Neural crest cell (in vitro differentiated cells): ENCODE measurements at places on chromosomes 5 and 9. TPM values are rescaled to one million over a fixed set of nuclear protein-coding genes. Genes with fewer than 3 reads are reported as not detected.

DNA sequence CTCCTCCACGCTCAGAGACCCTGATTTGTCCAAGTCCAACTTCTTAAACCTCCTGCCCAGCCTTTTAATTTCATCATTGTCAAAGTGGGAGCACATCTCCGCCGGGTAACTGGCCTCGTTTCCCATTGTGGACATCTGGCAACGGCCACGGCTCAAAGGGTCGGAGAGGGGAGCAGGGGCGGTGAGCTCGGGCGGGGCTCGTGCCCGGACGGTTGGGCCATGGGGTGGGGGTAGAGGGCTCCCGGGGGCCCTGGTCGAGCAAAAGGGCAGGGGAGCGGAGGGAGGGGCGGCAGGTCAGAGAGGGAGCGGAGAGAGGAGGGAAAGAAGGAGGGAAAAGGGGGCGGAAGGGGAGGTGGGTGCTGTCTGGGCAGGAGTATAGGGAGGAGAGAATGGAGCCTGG is at the start of gene PPP3R2:
TSS of gene PPP3R2 (minus strand) at position 174 of the 400 bp plus-strand sequence. CDS start at position 126, 48 bp downstream.
- no peaks in the 10 kb centered on the region for H3K36me3 ChIP-seq
- no peaks in the 10 kb centered on the region for H3K4me1 ChIP-seq
- no peak within 1 kb of the TSS for H3K4me3 ChIP-seq
- H3K27me3 ChIP-seq = peaks cover 45% of the 10 kb centered on the region

DNA sequence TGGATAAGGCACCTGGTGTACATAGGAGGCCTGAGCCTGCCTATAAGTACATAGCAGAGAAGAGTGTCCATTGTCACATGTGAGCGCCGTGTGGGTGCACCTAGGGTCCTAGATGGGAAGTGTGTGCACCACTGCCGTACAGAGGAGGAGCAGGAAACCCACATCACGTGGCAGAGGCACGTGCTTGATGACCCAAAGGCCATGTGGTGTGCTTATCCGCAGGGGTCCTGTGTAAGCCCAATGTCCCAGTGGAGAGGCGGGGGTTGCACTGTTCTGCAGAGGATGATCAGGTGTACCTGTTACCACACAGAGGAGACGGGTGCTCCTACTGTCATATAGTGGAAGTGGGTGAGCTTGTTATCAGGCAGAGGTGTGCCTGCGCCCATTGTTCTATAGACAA is 354.1 kb upstream of the IRX2 start:
- peaks cover 62% of the 10 kb centered on the region for H3K4me1 ChIP-seq
- no peaks in the 10 kb centered on the region for H3K36me3 ChIP-seq
- no peak for DNase-seq
- no peak overlapping the region for H3K4me3 ChIP-seq

- H3K27me3 ChIP-seq = no peaks in the 10 kb centered on the region
- no peak for DNase-seq
- no peak overlapping the region for H3K4me3 ChIP-seq
- no peaks in the 10 kb centered on the region for H3K36me3 ChIP-seq
Observed at GRCh38 chr9:99634186-99634585, 187.5 kb upstream of the NR4A3 start.

The SCGB3A1 gene
- not detected in 2 replicates for total RNA-seq

DNA sequence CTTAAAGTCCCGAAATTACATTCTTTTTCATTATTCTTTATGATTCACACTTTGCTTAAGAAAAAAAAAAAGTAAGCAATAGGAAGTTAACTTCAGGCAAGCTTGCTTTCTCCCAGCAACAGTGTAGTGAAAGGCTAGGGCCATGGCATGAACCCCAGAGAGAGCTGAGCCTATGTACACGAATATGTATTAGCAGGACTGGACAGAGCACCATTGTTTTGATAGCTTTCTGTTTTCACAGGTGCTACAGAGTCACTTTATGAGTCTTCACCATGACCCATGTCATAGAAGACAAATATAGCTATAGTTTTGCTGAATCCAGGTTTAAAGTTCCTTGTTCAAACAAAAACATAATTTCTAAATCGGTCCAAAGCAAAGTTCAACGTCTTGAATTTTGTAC is 199.2 kb downstream of the ADAMTSL1 start:
- no peaks in the 10 kb centered on the region for H3K36me3 ChIP-seq
- H3K4me1 ChIP-seq = peaks cover 10% of the 10 kb centered on the region
- H3K27ac ChIP-seq = no peak overlapping the region
- no peaks in the 10 kb centered on the region for H3K27me3 ChIP-seq
- DNase-seq = no peak
- H3K4me3 ChIP-seq = no peak overlapping the region

The PIP5KL1 gene
- 2.6 and 3.4 TPM in 2 replicates for total RNA-seq

DNA sequence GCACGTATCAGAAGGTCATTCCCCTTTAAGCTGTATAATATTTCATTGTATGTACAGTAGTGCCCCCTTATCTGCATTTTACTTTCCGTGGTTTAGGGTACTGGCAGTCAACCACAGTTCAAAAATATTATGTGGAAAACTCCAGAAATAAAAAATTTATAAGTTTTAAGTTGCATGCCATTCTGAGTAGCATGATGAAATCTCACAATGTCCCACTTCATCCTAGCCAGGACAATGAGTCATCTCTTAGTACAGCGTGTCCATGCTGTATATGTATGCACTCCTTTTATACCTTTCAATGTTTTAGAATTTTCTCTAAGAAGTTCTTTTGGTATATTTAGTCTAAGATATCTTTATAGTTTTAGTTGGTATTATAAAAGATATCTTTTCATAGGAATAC is 115.0 kb upstream of the HAND1 start:
- no peak overlapping the region for H3K27ac ChIP-seq
- H3K36me3 ChIP-seq = no peaks in the 10 kb centered on the region
- peaks cover 11% of the 10 kb centered on the region for H3K27me3 ChIP-seq
- DNase-seq = no peak

- H3K27ac ChIP-seq = no peak overlapping the region
- H3K27me3 ChIP-seq = peaks cover 98% of the 10 kb centered on the region
- no peaks in the 10 kb centered on the region for H3K36me3 ChIP-seq
- H3K4me1 ChIP-seq = peaks cover 33% of the 10 kb centered on the region
- DNase-seq = peak; percentile 34
- H3K4me3 ChIP-seq = peak overlapping the region; percentile 47
Observed at GRCh38 chr5:123089914-123090660, 1.0 kb downstream of the PRDM6 start.

GRCh38 chr5:149157330-149157729 is 16.0 kb downstream of the ABLIM3 start:
- no peak overlapping the region for H3K4me3 ChIP-seq
- H3K36me3 ChIP-seq = no peaks in the 10 kb centered on the region
- no peaks in the 10 kb centered on the region for H3K27me3 ChIP-seq
- H3K27ac ChIP-seq = no peak overlapping the region

- H3K36me3 ChIP-seq = no peaks in the 10 kb centered on the region
- no peak overlapping the region for H3K4me3 ChIP-seq
- no peaks in the 10 kb centered on the region for H3K4me1 ChIP-seq
- no peak for DNase-seq
Observed at GRCh38 chr5:130237721-130238120, 333.5 kb downstream of the CHSY3 start.
